ENCODE measurements at places on chromosomes 7 and 10.

GRCh38 chr7:98996150-98996552, 117.8 kb downstream of the TRRAP start:
- DNase-seq = no peak

DNA sequence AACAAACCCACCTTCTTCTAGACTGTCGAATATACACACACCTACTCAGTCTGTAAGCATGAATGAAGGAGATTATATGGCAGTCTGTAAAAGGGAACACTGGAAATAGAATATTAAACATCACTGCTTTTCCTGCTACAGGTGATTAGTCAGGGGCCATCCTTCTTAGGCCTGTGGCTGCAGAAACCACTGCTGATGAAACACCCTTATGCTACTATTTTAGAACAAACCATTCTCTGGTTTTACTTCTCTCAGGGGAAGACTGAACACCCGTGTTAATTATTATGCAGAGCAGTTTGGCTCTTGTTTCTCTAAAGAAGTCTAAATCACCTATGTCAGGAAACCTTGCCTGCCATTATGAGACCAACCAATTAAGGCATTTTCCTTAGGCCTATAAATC, 351.1 kb upstream of the KLF6 start:
- no peak for DNase-seq

- no peak for DNase-seq
Observed at GRCh38 chr10:21368728-21369425, 156.6 kb downstream of the SKIDA1 start.

GRCh38 chr7:134636008-134636449, 10.6 kb upstream of the BPGM start:
- DNase-seq = peak; percentile 66

- no peak for DNase-seq
Observed at GRCh38 chr10:124385627-124386185, 33.0 kb downstream of the OAT start.

DNA sequence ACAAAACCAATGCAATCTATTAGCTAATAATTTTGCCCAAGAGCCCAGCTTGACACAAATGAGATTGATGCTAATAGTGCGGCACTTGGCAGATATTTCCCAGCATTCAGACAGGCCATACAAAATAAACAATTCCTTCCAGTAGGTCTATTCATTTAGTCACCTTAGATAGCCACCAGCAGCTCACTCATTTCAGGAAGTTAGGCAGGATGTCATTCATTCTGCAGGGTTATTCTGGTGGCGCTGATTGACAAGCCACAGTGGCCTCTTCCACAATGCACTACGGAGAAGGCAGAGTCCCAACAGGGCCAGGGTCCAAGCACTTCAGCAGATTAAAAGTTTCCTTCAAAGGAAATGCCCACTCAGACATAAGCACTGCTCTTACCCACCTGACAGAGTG, 55.8 kb downstream of the PIK3AP1 start:
- DNase-seq = no peak

DNA sequence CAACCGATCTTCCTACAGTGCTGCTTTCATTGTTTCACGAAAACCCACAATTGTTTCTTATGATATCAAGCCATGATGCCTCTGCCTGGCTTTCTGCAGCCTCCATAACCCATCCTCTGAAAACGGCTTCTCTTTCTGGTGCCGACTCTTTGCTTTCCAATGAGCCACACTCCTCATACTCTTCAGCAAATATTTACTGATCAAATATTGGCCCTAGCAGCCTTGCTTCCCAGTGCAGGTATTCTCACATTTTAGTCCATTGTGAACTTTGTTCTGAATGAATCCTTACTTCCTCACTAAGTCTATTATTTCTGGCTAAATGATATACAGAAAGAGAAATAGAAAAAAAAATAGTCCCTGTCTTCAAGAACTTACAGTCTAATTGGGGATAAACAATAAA, 35.5 kb downstream of the LAMB1 start:
- no peak for DNase-seq

DNA sequence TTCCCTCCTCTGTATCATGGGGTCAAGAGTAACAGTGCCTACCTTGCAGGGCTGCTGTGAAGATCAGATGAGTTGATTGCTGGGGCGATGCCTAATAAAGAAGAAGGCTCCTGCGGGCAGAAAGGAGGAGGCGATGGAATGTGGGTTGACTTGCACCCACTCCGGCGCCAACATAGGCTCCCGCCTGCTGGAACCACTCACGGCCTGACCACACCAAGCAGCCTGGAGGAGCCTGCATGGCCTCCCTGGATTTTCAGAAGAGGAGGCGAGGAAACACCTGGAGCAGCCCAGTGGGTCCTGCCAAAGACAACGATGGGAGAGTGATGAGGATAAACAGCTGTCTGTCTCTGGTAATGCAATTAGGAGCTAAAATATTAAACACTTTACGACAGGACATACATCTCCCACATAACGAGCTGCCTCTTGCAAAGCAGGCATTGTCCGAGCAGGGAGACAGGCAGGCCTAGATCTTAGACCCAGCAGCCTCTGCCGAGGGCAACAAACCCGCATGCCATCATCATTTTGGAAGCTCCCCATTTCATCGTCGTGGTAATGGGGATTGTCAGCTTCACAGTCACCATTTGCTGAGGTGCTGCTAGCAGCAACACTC, 302.9 kb upstream of the ZMIZ1 start:
- no peak for DNase-seq

GRCh38 chr7:20441346-20441745, 110.6 kb downstream of the ITGB8 start:
- no peak for DNase-seq

DNA sequence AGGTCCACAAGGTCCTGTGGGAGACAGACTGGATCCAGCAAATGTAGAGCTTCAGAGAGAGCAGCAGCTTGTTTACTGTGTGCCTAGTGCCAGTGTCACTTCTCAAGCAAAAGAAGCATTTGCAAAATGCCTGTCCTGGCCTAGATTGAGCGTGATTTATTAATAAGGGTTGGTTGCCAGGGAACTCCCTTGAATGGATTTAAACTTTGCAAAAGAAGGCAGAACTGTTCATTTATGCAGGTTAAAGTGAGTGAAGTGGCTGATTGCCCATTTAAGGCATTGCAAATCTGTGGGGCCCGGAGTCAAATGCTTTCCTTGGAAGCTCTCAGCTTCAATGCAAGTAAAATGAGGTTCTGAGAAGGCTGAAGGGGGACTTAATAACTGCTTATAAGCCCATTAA, 71.3 kb downstream of the CDHR3 start:
- no peak for DNase-seq

- peak; percentile 46 for DNase-seq
Observed at GRCh38 chr7:82443547-82444219, at the start of gene CACNA2D1. TSS of gene CACNA2D1 (minus strand) at chr7:82443777.

- no peak for DNase-seq
Observed at GRCh38 chr10:86447432-86447831, 74.2 kb downstream of the WAPL start.

DNA sequence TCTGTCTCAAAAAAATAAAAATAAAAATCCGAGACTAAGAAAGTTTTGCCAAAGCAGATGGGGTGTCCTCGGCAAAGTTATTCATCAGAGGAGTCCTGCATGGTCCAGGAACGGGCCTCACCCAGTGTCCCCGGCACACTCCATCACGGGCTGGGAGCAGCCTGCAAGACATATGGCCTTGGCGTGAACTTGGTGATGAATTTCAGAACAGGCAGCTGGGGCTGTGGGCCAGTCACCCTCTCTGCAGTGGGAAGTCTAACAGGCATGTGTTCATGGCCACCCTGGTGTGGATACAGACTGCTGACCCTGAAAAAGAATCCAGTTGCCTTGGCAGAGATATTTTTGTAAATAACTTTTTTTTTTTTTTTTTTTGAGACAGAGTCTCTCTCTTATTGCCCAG, 34.7 kb downstream of the NPTX2 start:
- DNase-seq = no peak

DNA sequence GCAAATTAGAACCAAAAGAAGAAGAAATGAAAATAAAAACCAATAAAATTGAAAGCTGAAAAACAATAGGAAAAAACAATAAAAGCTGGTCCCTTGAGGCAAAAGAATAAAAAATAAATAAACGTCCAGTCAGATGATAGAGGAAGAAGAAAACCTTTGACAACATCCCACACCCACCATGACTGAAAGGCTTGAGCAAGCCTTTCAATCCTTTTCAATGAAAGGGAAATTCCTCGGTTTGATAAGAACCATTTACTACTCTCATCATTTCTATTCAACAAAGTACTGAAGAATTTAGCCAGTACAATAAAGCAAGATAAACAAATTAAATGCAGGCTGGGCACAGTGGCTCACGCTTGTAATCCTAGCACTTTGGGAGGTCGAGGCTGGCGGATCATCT, 3.8 kb downstream of the SLC25A40 start:
- no peak for DNase-seq

- no peak for DNase-seq
Observed at GRCh38 chr7:139038691-139039090, 2.8 kb upstream of the ZC3HAV1L start.

GRCh38 chr7:2687881-2688318, at the start of gene AMZ1:
TSS of gene AMZ1 (plus strand) at chr7:2688202. CDS start at chr7:2700452, 12,250 bp downstream.
- no peak for DNase-seq

DNA sequence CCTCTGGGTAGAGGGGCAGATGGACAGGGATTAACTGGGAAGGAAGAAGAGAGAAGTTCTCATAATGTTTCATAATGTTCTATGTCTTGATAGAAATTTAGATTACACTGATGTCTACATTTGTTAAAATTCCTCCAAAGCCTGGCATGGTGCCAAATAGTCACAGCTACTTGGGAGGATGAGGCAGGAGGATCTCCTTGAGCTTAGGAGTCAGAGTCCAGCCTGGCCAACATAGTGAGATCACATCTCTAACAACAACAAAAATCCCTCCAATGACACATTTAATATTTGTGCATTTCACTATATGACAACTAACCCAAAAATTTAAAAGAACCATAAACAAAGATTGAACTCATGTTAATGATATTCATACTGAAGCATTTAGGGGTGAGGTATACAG, 33.0 kb upstream of the PPP1R3C start:
- DNase-seq = no peak

GRCh38 chr7:47954231-47954911, 6.1 kb upstream of the PKD1L1 start:
- DNase-seq = no peak

- no peak for DNase-seq
Observed at GRCh38 chr10:536371-536925, 153.0 kb downstream of the DIP2C start.

- no peak for DNase-seq
Observed at GRCh38 chr7:142866361-142867096, 11.7 kb downstream of the EPHB6 start.

GRCh38 chr7:19116121-19117090, 1.0 kb downstream of the TWIST1 start:
- DNase-seq = no peak

DNA sequence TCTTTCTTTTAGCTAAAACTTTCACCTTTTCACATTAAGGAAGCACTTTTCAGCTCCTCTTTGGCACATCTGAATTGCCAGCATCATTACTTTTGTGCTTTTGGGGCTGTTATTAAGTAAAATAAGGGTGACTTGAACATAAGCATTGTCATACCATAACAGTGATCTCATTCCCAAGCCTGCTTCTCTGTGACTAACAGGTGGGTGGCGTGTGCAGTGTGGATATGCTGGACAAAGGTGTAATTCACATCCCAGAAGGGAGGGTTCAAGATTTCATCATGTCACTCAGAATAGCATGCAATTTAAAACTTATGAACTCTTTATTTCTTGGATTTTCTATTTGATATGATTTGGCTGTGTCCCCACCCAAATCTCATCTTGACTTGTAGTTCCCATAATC, 517.4 kb upstream of the MKI67 start:
- DNase-seq = no peak

DNA sequence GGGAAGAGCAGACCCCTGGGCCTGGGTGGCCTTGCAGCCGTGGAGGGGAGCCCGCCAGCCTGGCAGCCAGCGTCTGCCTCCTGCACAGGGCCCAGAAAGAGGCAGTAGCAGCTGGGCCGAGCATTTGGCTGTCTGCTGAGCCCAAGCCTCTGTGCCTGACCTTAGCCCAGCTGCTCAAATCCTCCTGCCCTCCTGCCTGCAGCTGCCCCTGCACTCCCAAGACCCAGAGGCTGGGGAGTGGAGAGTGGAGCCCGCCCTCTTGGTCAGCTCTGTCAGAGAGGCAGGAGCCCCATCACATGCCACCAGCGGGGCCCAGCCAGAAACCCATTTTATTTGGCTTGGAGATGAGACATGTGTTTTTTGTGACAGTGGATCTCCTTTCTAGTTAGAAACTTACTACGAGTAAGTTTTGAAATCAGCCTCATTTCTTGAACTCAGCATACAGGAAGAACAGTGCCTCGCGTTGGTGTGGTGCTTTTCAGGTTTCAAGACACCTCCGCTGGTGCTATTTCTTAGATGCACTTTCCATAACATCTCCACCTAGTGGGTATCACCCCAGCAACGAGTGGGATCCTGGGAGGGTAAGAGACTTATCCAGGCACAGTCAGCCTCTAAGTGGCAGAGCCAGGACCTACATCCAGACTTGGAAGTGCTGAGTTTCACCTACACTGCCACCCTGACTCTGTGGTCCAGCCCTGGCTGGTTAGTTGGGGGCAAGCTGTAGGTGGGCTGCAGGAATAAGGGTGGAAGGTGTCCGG, 477.1 kb downstream of the RPS24 start:
- no peak for DNase-seq

DNA sequence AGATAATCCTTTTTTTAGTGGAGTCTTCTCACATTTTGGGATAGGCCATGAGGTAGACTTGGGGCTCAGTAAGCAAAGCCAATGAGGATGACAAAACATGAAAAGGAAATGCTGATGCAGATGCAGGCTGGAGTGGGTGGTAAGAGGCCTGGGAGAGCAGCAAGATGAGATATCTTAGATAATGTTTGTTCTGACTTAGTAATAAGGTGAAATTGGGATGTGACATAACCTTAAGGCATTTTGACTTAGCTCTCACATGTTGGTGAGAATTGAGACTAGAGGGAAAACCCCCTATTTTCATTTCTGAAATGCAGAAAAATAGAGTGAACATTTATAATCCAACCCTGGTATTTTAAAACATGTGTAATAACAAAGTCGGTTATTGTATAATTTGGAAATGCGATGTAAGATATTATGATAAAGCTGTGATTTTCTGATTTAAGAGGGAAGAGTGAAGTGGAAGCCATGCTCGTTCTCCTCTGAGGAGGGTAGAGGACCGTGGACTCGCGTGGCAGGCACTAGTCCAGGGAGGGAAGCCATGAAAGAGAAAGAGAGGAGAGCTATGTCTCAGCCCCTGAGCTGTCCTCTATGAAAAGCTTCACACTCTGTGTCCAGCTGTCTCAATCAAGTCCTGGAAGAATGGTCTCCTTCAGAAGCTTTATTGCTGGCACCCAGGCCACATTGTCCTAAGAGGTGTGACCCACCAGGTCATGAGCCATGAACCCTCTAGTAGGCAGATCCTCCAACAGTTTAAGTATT, 57.3 kb downstream of the ST7 start:
- no peak for DNase-seq

- no peak for DNase-seq
Observed at GRCh38 chr10:93032105-93032808, 28.3 kb upstream of the CYP26C1 start.

- DNase-seq = no peak
Observed at GRCh38 chr7:19621740-19622139, 87.1 kb downstream of the POLR1F start.

DNA sequence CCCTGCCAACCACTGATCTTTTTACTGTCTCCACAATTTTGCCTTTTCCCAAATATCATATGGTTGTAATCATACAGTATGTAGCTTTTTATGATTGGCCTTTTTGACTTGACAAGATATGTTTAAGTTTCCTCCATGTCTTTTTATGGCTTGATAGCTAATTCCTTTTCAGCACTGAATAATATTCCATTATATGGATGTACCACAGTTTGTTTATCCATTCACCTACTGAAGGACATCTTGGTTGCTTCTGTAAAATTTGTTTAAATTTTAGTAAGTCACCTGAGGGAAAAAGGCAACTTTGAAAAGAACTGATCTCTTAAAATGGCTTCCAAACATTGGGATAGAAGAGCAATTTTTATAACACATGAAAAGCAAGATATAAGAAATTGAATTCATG, 43.5 kb downstream of the ATRNL1 start:
- DNase-seq = no peak
